ENCODE measurements at places on chromosomes 5 and 9. TPM values are rescaled to one million over a fixed set of nuclear protein-coding genes. Genes with fewer than 3 reads are reported as not detected.

DNA sequence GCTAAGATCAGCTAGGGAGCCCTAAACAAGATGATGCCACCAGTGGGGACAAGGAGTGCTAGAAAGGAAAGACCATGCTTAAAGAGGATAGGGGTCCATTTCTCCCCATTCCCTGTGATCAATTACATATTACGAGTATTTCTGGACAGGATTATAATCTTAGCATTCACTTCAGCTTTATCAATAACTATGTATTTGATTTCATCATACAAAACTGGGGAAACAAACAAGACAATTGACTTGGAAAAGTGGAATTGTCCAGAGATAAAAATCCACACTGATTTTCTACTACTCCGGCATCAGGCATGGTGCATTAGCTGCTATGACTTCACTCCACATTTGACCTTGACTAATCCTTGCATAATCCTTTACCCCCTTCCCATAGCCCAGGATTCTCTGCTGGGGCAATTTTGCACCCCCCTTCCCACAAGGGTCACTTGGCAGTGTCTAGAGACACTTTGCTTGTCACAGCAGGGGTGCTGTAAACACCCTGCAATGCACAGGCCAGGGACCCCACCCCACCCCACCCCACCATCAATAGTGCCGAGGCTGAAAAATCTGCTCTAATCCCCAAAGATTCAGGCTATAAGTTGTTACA lies 29.9 kb upstream of the UBE2QL1 start:
- H3K27me3 ChIP-seq = peaks cover 29% of the 10 kb centered on the region
- H3K36me3 ChIP-seq = peaks cover 2% of the 10 kb centered on the region
- H3K4me3 ChIP-seq = no peak overlapping the region
- DNase-seq = no peak
- H3K27ac ChIP-seq = no peak overlapping the region

DNA sequence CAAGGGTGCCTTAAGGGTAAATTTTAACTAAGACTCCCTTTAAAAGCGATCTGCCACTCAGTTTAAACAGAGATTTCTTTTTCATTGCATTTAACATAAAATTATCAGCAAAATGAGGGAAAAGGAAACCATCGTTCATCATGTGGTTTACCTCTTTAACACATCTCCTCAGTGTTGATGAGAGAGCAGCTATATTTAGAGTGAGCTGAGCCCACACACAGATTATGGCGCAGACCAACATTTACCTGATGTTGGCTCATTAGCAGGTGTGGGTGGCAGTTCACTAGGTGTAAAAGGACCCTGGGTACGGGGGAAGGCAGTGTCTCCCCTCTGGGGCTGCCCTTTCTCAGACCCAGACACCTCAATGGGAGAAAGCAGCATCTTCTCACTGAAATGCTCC lies 149.8 kb downstream of the ENTREP1 start:
- H3K36me3 ChIP-seq = no peaks in the 10 kb centered on the region
- H3K27me3 ChIP-seq = peaks cover 10% of the 10 kb centered on the region

TAF1L gene
- 0.05 TPM for total RNA-seq

DNA sequence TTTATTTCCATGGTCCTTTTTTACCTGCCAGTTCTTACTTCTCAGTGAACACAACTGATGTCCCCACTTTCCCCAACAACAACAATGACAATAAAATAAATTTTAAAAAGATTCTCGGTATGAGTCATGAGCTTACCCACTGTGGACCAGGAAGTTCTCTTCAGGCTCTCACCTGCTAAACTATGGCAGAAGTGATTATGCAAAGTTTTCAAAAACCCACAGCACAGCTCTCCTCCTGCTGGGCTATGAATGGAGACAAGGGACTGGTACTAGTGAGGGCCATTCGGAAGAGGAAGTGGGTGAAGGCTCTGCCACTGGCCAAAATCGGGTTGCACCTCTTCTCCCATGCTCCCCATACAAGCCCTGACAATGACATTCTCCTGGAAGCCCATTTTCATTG lies 429.4 kb downstream of the PIK3R1 start:
- H3K27ac ChIP-seq = no peak overlapping the region
- no peak for DNase-seq
- no peaks in the 10 kb centered on the region for H3K4me1 ChIP-seq
- no peak overlapping the region for H3K4me3 ChIP-seq

GRCh38 chr9:110926828-110927487 lies 111.3 kb downstream of the LPAR1 start:
- DNase-seq = no peak
- no peak overlapping the region for H3K4me3 ChIP-seq
- H3K4me1 ChIP-seq = no peaks in the 10 kb centered on the region
- no peak overlapping the region for H3K27ac ChIP-seq
- no peaks in the 10 kb centered on the region for H3K36me3 ChIP-seq
- H3K27me3 ChIP-seq = no peaks in the 10 kb centered on the region

DNA sequence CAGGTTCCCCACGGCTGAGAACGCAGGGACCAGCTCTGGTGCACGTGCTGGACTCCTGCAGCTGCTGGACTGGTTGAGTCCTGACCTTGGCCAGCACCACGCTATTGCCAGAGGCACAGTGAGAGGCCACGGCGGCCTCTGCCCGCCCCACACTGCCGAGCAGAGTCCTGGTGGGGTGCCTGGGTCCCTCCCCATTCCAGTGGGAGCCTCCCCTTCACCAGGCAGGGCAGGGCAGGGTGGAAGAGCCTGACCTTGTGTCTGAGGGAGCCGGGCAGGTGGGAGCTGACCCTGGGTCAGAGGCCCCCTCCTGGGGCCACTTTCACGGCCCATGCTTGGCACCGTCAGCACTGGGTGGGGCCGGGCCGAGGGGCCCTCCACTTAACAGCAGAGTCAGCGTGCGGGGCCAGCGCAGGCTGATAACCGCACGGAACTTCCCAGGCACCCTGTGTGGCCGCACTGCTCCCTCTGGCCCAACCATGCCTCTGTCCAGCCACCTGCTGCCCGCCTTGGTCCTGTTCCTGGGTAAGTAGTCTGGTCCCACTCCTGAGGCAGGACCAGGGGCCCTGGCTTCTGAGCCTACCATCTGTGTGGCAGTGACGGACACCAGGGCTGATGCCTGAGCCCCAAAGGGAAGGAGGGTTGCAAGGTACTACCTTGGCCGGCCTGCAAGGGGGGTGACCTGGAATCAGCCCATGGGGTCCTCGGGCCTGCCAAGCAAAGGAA lies at the start of gene MAMDC4:
MAMDC4 (plus strand) TSS at position 406 of the 723 bp plus-strand sequence; CDS start at position 477, 71 bp downstream.
- peak within 1 kb of the TSS; percentile 7 for H3K4me3 ChIP-seq
- DNase-seq = no peak
- H3K27me3 ChIP-seq = peaks cover 7% of the 10 kb centered on the region
- H3K36me3 ChIP-seq = no peaks in the 10 kb centered on the region
- peaks cover 15% of the 10 kb centered on the region for H3K4me1 ChIP-seq

Data from T-helper 17 cell (primary cell).